ENCODE measurements at places on chromosomes 3 and 15.

DNA sequence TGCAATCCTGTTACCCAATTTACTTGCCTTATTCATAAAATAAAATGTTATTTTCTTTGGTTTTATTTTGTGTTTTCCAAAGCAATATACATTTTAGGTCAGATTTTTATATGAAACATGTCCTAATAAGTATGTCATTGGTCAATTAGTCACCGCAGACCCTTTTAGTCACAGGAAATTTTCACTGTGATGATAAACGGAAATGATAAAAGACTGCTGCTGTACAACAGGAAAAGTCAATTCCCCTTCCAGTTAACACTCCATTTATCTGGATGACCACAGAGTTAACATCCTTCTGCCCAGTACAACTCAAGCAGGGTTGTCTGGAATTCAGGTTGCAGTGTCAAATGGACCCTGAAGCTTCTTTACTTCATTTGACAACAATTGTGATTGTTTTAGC lies 175.2 kb downstream of the LSAMP start:
- no peak for DNase-seq

DNA sequence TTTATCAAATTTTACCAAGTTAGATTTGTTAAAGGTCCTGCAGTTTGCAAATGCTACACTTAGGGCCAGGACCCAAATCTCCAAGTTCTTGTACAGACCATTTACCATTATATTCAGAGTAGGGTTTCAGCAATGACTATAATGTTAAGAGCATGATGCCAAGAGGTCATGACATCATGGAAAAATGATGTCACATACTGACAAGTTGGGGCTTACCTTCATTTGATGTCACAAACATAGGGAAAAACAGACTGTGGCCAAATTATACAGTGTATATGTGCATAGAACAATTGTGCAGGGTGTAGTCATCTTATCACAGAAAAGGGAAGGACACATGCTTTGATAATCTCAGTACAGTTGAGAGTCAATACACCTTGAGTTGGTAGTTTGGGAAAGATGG lies 10.1 kb upstream of the THRB start:
- no peak for DNase-seq

- no peak for DNase-seq
Measured at GRCh38 chr3:13019243-13020095, 53.8 kb downstream of the IQSEC1 start.

DNA sequence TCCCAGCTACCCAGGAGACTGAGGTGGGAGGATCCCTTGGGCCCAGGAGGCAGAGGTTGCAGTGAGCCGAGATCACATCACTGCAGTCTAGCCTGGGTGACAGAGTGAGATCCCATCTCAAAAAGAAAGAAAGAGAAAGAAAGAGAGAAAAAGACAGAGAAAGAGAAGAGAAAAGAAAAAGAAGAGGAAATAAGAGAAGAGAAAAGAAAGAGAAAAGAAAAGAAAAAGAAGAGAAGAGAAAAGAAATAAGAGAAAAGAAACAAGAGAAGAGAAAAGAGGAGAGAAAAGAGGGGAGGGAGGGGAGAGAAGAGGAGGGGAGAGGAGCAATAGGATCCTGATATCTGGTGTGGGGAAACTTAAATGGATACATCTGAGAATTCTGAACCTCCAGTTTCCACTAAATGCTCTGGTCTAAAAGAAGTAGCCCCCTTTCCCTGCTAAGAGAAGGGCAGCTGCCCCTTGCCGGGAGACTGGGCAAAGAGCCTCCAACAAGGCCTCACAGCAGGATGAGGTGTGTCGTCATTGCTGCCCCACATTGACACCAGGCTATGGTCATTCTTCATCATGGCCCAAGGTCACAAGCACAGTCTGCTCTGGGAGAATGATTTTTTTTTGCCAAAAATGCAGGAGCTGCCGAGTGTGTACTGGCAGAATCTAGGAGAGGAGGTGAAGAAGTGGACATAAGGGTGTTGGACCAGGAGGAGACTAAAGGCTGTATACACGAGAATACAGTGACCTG lies 21.1 kb upstream of the COMMD4 start:
- DNase-seq = no peak

- DNase-seq = no peak
Measured at GRCh38 chr3:54777141-54777540, 150.7 kb downstream of the LRTM1 start.
